ENCODE measurements at places on chromosomes 4 and X.

DNA sequence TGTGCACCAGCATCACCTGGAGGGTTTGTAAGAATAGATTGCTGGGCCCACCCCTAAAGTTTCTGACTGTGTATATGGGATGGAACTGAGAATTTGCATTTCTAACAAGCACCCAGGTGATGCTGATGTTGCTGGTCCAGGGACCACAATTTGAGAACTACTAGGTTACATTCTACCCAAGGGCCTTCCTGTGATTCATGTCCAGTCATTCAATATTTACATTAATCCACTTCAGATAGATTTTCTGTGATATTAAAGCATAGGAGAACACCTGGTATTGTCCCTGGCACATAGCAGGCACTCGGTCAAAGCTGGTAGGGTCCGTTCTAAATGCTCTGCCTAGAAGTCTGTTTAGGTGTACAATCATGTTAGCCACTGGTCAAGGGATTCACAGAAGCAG, 19.5 kb upstream of the XPNPEP2 start:
- no peak for DNase-seq

DNA sequence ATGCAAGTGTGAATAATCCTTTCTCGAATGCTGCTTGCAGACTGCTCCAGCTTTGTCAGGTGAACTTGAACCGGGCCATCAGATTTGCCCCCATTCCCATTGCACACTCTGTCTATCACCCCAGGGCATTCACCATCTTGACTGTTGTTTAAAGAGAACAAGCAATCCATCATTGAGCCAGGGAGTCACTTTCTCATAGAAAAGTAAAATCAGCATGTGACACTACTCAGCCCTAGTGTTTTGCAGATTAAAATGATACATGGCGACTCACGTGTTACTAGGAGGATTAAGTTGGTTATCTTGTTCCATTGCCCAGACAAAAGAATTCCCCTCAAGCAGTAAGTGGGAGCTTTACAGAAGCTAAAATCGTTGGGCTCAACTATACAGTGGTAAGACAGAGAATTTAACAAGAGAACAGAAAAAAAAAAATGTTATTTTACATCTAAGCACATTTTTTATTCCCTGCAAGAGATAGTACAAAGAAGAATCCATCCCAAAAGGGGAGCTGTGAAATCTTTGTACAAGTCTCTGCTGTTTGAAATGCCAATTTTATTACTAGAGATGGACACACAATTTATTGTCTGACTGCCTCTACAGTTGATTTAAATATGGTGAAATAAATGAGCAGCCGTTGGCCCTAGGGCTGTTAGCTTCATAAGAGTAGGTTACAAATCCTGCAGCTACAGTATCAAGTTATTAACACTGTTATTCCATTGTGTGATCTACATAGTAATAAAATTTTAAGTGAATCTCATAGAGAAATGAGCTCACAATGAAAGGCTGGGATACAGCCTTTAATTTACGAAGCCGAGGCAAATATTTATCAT, 67.5 kb downstream of the NEUROG2 start:
- peak; percentile 51 for DNase-seq

DNA sequence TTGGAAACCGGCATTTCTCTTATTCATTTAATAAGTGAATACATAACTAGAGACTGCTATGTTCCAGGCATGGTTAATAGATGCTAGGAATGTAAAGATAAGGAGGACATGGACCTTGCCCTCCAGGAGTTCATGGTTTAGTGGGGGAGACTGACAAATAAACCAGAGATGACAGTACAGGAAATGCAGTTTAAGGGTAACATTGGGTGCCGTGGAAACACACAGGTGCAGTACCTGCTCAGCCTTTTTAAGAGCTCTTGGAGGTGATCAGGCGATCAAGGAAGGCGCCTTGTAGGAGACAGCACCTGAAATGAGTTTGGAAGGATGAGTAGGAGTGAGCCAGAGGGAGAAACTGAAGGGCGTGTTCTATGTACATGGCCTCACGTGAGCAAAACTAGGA, 145.8 kb downstream of the AASDH start:
- DNase-seq, result no peak

GRCh38 chrX:133544115-133544514, 128.8 kb upstream of the GPC4 start:
- DNase-seq, result peak; percentile 42

DNA sequence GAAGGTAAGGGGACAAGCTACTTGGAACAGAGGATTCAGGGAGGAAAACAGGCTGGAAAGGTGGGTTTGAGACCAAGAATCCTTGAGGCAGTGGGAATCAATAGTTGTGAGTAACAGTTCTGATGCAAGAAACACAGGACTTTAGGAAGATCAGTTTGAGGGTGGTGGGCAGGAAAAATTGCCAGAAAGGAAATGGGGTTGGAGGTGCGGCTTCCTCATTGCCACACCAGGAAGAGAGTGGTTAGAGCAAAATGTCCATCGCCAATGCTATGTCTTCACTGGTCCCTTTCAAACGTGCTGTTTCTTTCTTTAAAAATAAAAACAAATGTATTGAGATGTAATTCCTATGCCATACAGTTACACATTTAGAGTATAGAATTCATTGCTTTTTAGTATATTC, 57.1 kb upstream of the NOCT start:
- no peak for DNase-seq

DNA sequence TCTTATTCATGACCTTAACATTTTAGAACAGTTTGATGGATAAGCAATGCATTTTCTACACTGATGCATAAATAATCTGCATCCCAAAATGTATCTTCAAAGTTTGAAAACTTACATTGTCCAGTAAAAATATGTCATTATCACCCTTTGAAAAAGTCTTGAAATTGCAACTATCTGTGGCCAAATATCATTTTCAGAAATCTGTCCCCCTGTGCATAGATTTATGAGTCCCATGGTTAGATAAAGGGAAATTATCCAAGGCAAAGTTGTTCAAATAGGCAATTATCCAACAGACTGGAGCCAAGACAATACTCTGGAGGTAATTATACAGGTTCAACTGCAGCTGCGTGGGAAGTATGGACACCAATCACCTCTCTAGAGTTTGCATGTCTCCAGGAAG, 182.5 kb upstream of the INTU start:
- no peak for DNase-seq

GRCh38 chr4:179001918-179002317, 1559.7 kb upstream of the AGA start:
- DNase-seq, result no peak

- DNase-seq, result no peak
Measured at GRCh38 chr4:157667836-157668235, 447.3 kb downstream of the GRIA2 start.

- DNase-seq, result no peak
Measured at GRCh38 chr4:145307763-145308430, 127.5 kb upstream of the OTUD4 start.

- DNase-seq, result no peak
Measured at GRCh38 chr4:13478707-13479106, 5.4 kb downstream of the RAB28 start.

DNA sequence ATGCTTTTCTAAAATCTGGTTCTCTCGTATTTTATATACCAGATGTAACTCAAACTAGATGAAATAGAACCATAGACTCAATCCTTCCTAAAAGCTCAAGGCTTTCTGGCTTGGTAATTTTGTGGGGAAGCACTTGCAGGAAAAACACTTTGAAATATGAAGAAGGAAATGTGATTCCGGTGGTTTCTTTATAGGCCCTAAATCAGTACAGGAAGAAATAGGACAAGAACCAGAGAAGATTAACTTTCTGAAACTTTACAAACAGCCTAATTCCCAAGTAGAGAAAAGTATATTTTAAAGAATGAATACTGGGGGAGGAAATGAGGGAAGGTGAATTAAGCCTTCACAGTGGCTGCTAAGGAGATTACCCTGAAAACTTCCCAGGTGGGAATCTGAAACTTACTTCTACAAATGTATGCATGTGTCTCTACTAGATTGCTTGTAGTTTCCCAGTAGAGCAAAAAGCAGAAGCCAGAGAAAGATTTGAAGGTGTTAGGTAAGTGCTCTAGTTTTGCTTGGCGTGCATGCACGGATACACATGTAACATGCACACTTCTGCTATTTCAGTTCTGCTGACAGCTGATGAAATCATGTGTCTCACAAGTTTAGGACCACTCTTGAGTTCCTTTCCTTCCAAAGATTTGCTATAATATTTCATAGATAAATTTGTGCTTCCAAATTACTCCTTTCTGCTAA, 92.1 kb downstream of the AFF1 start:
- DNase-seq, result no peak

- DNase-seq, result no peak
Measured at GRCh38 chr4:20271950-20272349, 20.2 kb downstream of the SLIT2 start.

GRCh38 chr4:140158365-140159030, 4.5 kb upstream of the MAML3 start:
- no peak for DNase-seq

- peak; percentile 68 for DNase-seq
Measured at GRCh38 chr4:140308366-140309123, 64.9 kb upstream of the SCOC start.

DNA sequence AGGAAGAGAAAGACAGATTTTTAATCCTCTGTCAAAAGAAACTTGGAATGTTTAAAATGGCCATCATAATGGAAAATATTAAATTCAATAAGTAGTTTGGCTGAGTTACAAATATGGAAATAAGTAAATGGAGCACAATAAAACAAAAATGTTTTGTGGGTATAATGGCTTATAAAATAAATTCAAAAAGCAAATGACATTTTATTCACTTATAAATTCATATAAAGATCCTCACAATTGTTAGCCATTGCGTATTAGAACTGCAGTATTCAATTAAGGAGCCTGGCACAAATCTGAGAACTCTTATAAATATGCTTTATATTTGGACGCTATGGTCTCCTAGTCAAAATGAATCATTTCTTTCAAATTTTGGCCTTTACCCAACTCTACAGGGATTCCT, 339.0 kb upstream of the PABPC4L start:
- no peak for DNase-seq

DNA sequence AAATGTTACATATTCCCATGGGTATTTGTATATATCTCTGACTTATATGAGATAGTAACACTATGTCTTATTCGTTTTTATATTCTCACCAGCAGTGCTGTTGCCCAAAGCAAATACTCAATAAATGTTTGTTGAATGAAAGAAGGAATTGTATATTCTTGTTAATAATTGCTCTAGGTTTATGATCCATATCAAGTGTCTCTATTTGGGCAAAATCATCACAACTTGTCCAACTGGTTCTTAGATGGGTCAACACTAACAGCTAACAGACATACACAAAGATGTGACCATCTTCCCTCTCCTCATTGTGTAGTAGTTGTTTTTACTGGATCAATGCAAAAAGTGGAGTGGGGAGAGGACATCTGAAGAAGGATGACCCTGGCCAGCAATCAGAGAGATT, 6.6 kb upstream of the APLN start:
- DNase-seq, result no peak

- DNase-seq, result no peak
Measured at GRCh38 chrX:38718311-38718710, 82.9 kb upstream of the MID1IP1 start.

GRCh38 chr4:87799301-87800113, at the start of gene IBSP:
TSS of gene IBSP (plus strand) at chr4:87799554. CDS start at chr4:87802362, 2,808 bp downstream.
- DNase-seq, result no peak

GRCh38 chr4:47368211-47368610, 95.3 kb downstream of the COMMD8 start:
- DNase-seq, result no peak

GRCh38 chr4:32985256-32985655, 2265.1 kb downstream of the PCDH7 start:
- DNase-seq, result peak; percentile 29

- no peak for DNase-seq
Measured at GRCh38 chr4:186765673-186766546, 42.3 kb upstream of the FAT1 start.

DNA sequence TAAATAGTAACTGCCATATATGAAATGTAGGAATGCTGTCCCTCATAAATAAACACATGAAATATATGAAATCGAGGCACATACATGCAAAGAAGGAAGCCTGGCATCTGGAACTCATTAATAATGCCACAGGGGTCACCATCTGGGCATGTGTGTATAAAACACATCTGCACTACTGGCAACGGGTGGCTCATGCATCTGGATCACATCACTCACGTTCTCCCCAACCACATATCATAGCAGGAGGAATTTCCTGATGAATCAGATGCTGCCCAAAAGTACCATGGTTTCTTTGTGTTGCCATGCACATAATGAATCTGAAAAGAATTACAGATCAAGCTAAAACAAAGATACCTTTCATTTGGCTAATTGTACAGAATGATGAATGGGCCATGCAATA, 28.6 kb downstream of the RNF175 start:
- peak; percentile 40 for DNase-seq

DNA sequence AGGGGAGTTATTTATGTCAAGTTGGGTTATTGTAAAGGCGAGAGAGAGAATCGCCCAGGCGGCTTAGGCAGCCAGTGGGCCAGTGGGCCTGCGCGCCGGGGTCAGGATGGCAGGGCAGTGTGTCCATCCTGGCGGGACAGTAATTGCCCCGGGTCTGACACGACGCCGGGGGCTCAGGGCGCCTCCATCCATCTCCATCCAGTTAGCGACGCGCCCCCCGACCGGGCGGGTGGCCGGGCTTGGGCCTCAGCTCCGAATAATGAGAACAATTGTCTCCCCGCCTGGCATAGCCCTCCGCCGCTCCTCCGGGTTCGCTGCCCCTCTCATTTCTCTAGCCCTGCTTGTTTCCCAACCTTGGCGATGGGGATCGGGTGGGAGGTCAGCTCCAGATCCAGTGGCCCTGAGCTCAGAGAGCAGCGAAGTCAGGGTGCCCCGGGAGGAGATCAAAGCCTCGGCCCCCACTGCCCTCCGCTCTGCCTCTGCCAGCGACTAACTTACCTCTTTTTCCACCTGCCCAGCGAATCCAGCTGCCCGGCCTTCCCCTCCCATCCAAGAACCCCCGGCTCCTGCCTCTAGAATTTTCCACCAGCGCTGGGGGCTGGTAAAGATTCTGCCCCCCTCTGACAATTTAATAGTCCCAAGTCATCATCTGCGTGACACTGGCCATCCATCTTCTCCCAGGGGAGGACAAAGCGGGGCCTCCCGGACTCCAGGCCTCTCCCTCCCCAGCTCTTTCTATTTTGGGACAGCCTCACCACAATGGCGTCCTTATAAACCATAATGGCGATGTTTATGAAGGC, 56.9 kb upstream of the TMEM33 start:
- DNase-seq, result no peak

DNA sequence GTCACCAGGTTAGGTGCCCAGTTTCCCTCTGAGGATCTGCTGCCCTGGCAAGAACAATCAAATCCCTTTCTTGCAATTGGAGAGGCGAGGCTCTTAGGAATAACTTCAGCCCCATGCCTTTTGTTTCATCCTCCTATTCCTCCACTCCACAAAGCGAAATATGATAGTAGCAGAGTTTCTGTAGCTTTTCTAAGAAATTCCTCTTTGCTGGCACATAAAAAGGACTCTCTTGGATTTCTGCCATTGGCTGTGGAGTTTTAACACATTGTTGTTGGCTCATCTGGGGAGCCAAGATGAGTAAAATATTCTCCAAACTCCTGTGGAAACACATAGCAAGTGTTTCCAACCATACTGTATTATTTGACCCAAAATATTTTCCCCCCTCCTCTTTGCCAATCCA, 11.0 kb upstream of the ADGRG2 start:
- DNase-seq, result no peak

DNA sequence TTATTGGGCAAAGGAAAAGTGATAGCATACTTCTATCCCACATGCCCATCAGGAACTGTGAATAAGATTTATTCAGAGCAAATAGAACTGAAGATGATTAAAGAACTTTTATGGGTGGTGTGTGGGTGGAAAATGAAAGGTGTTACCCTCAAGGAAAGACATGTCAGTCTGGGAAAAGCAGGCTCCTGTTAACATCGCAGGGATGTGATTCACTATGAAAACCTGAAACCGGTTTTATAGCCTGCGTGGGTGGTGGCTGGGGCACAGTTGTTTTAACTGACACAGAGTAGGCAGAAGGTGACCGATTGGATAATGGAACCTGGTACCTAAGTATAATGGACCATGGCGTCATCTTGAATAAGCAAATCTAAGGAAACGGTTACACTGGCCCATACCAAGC, 61.3 kb upstream of the CASK start:
- no peak for DNase-seq
